ENCODE measurements at places on chromosomes 12 and 14. TPM values are rescaled to one million over a fixed set of nuclear protein-coding genes. Genes with fewer than 3 reads are reported as not detected.

The GPR162 gene
- 0.38 TPM for total RNA-seq

The CLEC4E gene
- total RNA-seq = not detected

- no peaks in the 10 kb centered on the region for H3K36me3 ChIP-seq
- H3K27me3 ChIP-seq = no peaks in the 10 kb centered on the region
- H3K27ac ChIP-seq = no peak within 1 kb of the TSS
- DNase-seq = no peak
Observed at GRCh38 chr12:91111366-91112325, at the start of gene LUM. Gene LUM (minus strand): TSS chr12:91111494. CDS start chr12:91108979, 2,515 bp downstream.

DNA sequence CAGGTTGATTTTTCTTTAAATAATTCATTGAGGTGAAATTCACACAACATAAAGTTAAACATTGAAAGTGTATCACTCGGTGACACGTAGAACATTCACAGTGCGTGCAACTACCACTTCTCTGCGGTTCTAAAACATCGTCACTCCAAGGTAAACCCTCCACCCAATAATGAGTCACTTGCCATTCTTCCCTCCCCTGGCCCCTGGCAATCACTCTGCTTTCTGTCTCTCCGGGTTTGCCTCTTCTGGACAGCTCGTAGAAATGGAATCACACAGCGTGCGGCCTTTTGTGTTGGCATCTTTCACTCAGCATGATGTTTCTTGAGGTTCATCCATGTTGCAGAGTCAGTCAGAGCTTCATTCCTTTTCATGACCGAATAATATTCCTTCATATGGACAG is 18.9 kb downstream of the FZD10 start:
- H3K36me3 ChIP-seq = no peaks in the 10 kb centered on the region
- DNase-seq = no peak
- H3K27me3 ChIP-seq = no peaks in the 10 kb centered on the region
- no peak overlapping the region for H3K4me3 ChIP-seq
- H3K27ac ChIP-seq = no peak overlapping the region

DNA sequence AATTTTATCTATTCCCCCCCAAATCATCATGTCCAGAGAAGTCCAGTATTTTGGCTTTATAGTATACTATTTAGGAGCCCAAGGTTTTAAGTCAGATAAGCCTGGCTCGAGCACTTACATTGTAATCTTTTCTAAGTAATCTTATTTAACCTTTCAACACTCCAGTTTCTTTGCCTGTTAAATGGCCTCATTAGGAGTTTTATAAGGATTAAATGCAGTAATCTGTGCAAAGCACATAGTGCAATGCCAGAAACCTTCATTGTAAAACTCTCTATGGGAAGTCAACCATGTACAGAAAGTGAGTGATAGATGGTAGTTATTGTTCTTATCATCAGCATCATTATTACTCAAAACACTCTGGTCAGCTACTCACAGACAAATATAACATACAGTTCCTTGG is 1330.4 kb downstream of the SLC16A7 start:
- no peak overlapping the region for H3K4me3 ChIP-seq
- no peaks in the 10 kb centered on the region for H3K4me1 ChIP-seq
- H3K27ac ChIP-seq = no peak overlapping the region
- no peak for DNase-seq
- no peaks in the 10 kb centered on the region for H3K27me3 ChIP-seq

- H3K27me3 ChIP-seq = no peaks in the 10 kb centered on the region
- no peak overlapping the region for H3K27ac ChIP-seq
- H3K4me1 ChIP-seq = peaks cover 17% of the 10 kb centered on the region
- H3K4me3 ChIP-seq = peak overlapping the region; percentile 75
- no peaks in the 10 kb centered on the region for H3K36me3 ChIP-seq
Observed at GRCh38 chr12:94148739-94149118, 352 bp downstream of the PLXNC1 start.

DNA sequence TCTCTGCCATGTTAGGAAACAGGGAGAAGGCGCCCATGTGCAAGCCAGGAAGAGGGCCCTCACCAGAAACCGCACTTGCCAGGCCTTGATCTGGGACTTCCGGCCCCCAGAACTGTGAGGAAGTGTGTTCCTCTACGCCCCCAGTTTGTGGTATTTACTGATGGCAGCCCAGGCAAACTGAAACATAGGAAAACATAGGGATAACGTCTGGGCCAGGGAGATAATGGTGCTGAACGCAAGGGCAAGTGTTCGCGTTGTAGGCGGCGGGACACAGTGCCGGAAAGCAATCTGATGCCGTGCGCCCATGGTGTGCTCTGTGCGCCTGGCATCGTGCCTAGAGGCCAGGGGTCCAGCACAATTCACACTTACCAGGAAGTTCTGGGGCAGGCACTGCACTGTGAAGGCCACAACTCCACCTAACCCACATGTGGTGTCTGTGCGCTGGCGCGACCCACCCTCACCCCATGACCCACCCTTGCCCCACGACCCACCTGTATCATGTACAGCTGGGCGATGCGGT is 53.6 kb downstream of the ARL6IP4 start:
- no peaks in the 10 kb centered on the region for H3K4me1 ChIP-seq
- no peak for DNase-seq
- no peak overlapping the region for H3K4me3 ChIP-seq
- no peaks in the 10 kb centered on the region for H3K27me3 ChIP-seq
- no peak overlapping the region for H3K27ac ChIP-seq

DNA sequence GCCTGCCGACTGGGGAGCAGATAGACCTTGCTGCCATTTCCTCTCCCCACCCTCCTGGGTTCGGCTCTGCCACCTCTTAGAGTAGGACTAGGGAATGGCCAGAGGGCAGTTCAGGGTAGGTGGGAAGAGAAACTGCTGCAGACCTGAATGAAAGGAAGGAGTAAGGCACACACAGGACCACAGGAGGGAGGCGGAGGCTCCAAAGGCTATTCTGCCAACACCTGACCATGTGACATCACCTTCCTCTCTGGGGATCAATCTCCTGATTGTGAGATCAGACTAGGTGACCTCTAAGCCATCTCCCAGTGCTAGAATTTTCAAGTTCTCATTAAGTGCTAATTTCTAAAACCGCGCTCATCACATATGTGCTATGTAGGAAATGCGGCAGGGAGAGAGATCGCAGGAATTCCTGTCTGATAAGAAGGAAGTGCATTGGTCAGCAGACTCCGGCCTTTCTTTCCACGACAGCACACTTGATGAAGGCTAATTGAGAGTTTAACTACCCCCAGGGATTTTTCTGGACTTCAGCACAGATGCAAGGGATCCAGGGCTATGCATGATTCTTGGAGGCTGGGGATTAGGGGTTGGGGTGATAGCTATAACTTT is 11.5 kb upstream of the TSPAN11 start:
- no peaks in the 10 kb centered on the region for H3K4me1 ChIP-seq
- DNase-seq = no peak
- no peaks in the 10 kb centered on the region for H3K27me3 ChIP-seq

- peak overlapping the region; percentile 95 for H3K4me3 ChIP-seq
- no peaks in the 10 kb centered on the region for H3K36me3 ChIP-seq
- DNase-seq = peak; percentile 51
- no peaks in the 10 kb centered on the region for H3K27me3 ChIP-seq
Observed at GRCh38 chr12:22543246-22544037, 900 bp downstream of the C2CD5 start.

- H3K27ac ChIP-seq = no peak overlapping the region
- H3K4me1 ChIP-seq = no peaks in the 10 kb centered on the region
- H3K36me3 ChIP-seq = no peaks in the 10 kb centered on the region
- no peak for DNase-seq
Observed at GRCh38 chr14:59332727-59333126, 132.5 kb downstream of the GPR135 start.

DNA sequence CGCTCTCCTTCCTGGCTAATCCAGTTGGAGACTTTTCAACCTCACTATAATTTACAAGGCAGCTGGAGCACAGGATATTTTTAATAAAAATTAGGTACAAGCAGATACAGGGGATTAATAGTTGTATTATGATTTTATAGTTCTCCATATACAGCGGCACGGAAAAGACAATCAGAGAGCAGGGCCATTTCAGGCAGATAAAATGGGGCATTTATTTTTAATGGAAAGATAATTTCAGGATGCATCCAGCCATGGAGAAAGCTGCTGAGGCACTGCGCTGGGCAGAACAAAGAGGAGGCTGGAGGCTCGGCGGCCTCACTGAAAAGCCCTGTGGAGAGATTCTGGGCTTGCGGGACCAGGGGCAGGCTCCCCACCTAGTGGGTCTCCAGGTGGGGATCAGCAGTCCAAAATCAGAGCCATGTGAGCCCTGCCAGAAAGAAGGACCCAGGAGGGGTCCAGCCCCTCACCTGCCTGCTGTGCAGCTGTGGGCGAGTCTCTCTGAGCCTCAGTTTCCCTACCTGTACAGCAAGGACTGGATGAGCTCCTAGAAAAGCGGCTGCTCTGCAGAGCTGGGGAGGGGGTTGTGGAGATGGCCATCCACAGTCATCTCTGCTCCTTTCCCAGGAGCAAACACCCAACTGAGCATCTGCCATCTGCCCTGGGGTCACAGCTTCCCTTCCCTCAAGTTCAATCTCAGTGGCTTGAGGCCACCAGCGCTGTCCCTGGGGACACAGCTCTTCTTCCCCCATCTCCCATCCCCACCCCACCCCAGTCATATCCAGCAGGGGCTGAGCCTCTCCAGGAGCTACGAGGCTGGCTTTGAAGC is 23.9 kb upstream of the C14orf180 start:
- H3K27ac ChIP-seq = no peak overlapping the region
- H3K4me3 ChIP-seq = no peak overlapping the region
- H3K27me3 ChIP-seq = no peaks in the 10 kb centered on the region
